Central memory CD4-positive, alpha-beta T cell (primary cell): ENCODE measurements at places on chromosomes 6 and 20.

GRCh38 chr20:822651-823573, 10.6 kb upstream of the FAM110A start:
- no peak for DNase-seq

- no peak for DNase-seq
These were observed 40.9 kb upstream of the LYRM2 start for GRCh38 chr6:89679215-89680120.

DNA sequence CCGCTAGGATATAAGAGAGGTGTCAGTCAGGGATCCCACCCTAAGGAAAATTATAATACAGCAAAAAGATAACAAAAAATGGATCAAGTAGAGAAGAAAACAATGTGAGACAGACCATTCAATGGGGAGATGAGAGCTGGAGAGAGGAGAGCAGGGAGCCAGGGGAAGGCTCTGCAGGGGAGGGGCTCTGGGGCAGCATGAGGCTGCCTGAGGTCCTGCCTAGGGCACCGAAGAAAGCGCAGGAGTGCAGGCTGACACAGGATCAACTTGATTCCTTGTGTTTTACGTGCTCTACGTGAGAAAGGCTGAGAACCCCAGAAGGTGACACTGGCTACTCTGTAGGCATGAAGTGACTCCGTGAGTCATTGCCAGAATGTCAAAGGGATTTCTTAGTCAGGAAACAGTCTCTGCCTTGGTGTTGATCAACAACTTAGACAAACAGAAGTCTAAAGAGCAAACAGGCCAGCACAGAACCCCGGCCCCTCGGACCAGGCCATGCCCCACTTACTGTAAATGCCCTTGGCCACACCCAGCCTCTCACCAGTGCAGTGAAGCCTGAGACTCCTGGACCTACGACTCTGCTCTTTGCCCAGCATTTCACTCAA, 290.1 kb upstream of the PRDM1 start:
- DNase-seq, result no peak

DNA sequence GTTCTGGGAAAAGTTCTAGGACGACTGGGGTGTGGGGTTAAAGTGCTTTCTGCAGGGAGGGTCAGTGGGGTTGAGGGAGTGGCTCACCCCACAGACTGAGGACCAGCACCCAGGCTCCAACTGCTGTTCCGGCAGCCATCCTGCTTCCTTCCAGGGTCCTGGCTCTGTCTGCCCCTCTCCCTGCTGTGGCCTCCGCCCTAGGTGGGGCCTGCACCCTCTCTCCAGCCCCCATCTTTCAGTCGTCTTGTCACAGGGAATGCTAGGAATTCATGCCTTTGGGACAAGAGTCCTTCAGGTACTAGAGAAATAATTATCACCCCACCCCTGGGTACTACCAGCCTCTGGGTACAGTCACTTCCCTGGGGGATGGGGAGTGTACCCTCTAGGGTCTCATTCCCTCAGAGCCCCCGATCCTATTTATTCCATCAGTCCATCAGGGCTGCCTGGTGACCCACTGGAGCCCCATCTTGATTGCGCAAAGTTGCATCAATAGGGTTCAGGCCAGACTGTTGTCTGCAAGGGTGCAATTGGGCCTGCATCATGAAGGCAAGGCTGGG, at the start of gene AGER:
Gene AGER (minus strand): TSS at position 170 of the 557 bp plus-strand sequence. CDS start 31 bp downstream, at position 139.
- DNase-seq, result no peak

GRCh38 chr6:53651205-53651763, 14.3 kb downstream of the KLHL31 start:
- DNase-seq, result peak; percentile 72

DNA sequence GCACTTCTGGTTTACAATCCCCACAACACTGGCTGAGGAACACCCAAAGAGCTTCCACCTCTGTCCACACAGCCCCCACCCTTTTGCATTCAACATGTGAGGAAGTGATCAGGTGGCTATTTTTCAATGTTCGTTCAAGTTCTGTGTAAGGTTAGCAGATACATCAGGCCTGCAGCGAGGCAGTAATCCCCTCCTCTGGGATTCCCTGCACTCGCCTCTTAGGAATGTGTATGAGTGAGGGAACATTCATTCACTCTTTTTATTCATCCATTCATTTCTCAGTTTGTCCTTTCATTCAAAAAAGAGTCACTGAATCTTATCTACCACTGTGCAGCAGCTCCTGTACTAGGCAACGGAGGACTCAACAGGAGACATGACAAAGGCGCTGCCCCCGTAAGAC, 236.4 kb upstream of the PRDM1 start:
- no peak for DNase-seq

- no peak for DNase-seq
These were observed 661.5 kb downstream of the EPM2A start for GRCh38 chr6:145073811-145074210.

- no peak for DNase-seq
These were observed 10.8 kb upstream of the WTAP start for GRCh38 chr6:159716247-159717096.

DNA sequence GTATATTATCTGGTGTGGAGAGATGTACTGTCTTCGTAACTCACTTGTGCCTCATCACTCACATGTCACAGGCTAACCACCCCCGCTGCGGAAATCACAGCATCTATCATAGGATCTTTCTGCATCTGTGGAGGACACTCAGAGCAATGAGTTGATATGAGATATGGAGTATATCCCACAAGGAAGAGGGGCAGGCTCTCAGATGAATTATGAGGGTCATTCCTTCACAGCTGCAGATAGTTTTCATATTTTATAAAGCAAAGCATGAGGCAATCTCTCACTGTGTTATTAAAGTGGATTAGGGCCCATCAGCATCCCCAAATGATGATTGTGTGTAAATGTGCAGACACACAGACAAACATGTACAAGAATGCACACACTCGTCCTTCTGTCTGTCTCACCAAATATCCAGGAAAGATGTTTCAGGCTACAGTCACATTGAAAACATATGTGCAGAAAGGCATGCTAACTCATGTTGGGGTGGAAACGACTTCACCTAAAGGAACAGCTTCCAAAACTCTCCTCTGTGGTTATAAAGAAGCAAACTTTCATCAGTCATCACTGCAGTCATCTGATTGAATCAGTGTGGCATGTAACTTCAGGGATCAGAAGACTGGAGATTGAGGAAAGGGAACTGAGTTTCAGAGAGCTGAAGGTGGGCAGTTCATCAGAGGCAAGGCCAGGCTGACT, 164.7 kb downstream of the FOXC1 start:
- no peak for DNase-seq

DNA sequence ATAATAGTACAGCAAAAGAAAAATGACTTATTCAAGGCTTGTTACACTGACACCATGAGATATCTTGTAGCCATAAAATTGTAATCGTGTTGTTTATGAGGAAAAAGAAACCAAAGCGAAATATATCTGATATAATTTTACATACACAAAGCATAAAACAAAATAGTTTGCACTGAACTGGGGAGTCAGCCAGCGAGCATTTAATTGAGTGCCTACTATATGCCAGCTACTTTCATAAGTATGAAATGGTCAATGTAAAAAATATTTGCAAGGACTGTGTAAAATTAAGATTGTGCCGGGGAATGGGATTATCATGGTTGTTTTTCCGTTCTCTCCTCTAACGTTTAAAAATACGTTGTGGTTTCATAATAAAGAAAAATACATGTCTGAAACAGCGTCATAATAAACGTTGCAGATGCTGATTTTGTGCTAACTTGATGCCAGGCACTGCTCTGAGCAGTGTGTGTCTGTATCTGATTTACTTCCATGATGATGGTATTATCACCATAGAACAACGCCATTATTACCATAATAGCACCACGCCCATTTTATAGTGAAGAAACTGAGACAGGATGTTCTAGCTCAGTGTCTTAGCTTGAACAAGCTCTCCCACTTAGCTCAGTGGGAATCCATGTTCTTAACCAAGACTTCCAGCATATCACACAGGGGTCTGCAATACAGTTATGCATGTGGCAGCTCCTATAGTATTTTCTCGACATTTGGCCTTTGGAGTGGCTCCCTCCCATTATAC, 144.6 kb downstream of the BCAS1 start:
- no peak for DNase-seq

DNA sequence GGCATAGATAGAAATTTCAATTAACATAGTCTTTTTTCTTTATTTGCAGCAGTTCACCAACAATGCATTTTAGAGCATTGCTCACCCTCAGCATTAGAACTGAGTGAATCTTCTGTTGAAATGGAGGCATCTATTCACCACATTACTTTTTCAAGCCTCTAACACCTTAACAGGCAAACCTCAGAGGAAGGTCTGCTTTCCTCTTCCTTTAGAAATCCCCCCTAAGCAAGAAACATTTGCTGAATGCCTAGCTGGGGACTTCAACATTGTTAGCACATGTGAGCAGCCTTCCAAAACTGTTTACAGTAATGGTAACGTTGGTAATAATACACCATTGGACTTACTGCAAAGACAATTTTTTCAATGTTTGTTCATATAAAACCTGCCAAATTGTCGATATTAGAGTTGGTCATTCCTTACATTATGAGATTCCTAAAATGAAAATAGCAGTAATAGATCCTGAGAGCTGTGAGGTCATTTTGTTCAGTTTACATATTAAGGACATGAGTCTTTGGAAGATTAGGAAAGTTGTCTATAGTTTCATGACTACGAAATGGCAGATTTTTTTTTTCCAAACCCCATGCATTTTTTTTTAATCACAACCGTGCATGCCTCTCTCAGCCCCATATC, 20.6 kb upstream of the AKIRIN2 start:
- no peak for DNase-seq

DNA sequence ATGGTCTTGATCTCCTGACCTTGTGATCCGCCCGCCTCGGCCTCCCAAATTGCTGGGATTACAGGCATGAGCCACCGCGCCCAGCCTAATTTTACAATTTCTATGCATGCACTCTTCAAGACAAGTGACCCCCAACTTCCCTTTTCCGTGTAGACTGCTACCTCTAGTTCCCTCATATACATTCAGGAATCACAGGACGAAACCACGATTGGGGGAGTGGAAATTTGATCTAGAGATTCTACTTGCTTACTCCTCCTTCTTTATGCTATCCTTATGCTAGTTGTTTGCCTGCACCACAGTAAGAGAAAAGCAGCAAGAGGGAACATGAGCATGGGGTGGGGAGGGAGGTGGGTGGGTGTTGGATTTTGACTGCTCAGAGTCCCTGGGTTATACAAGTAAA, 34.9 kb downstream of the OSTM1 start:
- DNase-seq, result no peak

DNA sequence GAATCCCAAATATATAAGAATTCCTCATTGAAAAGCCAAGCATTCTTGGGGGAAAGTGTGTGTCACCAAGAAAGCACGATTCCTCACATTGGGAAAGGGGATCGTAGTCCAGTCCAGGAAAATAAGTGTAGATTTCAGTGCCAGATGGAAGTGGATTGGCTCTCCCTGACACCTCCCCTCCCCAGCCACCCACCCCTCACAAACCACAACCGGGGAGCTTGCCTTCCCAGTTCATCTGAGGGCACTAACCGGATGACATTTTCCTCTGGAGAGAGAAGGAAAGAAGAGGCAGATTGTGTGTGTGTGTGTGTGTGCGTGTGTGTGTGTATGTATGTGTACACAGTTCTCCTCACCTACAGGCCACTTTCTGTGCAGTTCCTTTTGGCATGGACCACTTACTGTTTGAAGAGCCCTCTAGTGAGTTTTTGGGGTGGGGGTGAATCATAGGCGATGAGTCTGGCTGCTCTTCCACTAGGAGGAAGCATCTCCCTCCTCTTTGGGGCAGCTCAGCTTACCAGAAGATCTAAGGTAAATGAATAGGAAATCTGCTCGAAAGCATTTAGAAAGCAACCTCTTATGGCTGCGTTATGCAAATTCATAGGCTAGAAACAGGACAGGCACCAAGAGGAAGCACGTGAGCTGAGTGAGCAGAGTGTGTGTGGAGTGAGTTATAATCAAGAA, 20.8 kb downstream of the DAAM2 start:
- DNase-seq, result no peak

- DNase-seq, result no peak
These were observed 24.1 kb upstream of the GTF3C6 start for GRCh38 chr6:110934381-110934898.

DNA sequence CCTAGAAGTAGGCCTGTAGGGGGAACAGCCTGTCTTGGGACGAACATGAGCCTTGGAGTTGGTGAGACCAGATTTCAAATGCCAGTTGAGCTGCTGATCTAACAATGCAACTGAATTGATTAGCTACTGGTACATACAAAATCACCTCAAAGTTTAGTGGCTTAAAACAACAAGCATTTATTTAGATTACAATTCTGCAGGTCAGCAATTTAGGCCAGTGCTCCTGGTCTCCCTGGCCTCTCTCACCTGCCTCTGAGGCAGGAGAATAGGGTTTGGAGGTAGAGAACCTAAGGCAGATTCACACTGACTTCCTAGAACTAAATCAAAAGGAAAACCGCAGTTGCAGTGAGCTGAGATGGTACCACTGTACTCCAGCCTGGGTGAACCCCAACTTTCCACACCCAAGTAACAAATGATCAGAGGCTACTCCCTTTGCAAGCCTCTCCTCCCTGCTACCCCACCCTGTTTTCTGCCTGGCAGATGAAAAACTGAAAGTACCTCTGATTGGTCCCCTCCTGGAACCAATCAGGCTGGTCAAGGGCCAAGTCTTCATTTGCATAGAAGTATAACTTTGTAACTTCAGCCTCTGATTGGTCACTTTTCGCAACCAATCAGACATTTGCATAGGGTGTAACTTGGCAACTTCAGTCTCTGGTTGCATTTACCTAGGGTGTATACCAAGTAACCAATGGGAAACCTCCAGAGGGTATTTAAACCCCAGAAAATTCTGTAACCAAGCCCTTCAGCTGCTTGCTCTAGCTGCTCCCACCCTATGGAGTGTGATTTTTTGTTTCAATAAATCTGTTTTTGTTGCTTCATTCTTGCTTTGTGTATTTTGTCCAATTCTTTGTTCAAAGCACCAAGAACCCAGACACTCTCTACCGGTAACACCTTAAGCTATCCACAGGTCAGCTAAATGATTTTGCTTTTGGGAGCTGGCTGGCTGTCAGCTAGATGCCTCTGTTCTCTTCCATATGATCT, 8.1 kb upstream of the UBR2 start:
- DNase-seq, result peak; percentile 41

GRCh38 chr6:133595111-133595761, 293.7 kb upstream of the TCF21 start:
- DNase-seq, result no peak

DNA sequence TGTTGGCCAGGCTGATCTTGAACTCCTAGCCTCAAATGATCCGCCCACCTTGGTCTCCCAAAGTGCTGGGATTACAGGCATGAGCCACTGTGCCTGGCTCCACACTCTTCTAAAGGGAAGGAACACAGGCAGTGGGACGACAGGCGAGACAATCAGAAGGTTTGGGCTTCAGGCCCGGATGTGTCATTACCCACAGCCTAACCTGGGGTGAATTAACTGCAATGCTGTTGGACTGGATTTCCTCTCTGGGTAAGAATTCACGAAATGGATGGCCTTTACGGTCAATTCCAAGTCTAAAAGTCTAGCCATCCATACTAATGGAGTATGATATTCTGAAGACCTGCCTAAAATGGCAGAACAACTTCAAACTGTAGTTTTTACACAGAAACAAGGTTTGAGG, 83.7 kb upstream of the CCDC28A start:
- DNase-seq, result no peak

DNA sequence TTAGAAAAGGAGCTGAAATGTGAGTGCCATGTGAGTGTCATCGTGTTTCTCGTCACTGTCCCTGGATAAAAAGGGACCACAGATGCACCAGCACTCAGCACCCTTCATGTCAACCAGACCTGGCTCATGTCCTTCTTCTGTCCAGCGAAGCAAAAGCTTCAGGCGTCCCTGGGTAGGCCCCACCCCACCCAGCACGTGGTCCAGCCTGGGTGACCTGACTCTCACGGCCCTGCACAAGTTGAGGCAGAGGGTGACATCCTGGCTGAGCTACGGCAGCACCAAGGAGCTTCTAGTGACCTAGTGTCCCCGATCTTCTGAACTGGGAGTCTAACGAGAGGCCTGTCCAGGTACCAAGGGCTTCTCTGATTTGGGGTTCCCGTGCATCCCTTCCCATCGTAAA, 37.8 kb downstream of the PSMG4 start:
- DNase-seq, result no peak
